GM06990 (cell line): ENCODE measurements at places on chromosomes 5 and 9.

DNA sequence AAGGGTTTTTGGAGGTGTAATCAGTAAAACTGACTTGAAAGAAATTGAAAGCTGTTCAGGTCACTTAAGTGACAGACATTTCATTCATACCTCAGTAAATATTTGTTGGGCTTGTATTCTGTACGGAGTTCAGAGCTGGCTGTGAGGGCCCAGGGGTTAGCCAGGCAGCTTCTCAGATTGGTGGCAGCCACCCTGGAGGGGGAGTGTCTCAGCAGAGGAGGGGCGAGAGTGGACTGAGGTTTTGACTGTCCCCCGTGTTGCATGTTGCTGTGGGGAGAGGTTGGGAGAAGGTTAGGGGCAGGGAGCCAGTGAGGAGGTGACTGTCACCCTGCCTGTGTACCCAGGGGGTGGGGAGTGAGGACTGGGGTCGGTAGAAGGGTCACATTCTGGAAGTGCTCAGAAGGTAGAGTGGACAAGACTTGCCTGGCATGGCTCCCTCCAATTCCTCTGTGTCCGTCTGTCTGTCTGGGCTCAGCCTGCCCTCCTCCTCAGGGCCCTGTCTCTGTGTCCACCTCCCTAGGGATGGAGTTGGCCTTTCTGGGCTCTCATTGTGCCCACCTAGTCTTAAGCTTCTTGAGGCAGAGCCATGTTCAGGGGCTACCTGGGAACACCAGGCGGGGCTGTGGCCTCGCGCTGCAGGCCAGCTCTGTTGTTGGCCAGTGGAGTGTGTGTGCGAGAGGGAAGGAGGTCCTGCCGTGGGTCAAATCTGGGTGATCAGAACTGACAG is 4.4 kb downstream of the PHF2 start:
- no peak for DNase-seq

DNA sequence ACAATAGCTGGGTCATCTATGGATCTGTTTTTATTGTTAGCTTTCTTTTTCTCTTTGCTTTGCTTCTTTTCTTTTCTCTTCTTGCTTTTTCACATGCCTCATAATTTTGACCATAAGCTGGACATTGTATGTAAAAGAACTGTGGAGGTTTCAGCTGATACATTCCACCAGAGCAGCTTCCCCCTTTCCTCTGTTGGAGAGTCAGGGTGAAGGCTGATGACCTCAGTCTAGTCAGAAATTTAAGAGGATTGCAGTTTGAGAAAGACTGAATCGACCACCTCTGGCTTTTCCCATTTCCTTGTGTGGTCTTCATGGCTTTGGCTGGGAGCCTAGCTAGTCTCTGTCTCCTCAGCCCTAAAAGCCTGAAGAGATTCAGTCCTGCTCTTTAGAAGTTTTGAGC is 42.0 kb downstream of the KCNIP1 start:
- no peak for DNase-seq

DNA sequence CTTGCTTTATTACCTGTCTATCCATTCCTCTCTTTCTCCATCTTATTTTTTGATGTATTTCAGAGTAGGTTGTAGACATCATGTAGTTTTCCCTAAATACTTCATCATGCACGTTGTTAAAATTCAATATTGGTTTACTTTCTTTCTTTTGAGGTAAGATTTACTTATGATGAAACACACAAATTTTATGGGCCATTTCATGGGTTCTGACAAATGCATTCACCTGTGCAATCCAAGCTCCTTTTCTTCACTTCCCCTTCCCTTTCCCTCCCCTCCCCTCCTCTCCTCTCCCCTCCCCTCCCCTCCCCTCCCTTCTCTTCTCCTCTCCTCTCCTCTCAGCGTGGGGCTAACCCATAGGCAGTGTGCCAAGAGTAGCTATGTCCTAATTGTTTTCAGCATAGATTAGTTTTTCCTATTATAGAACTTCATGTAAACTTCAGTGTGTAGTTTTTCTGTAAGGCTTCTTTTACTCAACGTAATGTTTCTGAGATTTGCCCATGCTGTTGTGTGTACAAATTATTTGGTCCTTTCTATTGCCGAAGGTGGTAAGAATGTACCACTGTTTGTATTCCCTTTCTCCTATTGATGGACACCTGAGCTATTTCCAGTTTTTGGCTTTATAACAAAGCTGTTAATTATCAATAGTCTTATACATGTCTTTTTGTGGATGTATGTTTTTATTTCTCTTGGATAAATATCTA is 92.9 kb upstream of the CLINT1 start:
- DNase-seq, result no peak

GRCh38 chr5:77628840-77629508 is 9.5 kb downstream of the OTP start:
- no peak for DNase-seq

GRCh38 chr9:7297521-7297920 is 502.1 kb downstream of the DMAC1 start:
- DNase-seq, result no peak

DNA sequence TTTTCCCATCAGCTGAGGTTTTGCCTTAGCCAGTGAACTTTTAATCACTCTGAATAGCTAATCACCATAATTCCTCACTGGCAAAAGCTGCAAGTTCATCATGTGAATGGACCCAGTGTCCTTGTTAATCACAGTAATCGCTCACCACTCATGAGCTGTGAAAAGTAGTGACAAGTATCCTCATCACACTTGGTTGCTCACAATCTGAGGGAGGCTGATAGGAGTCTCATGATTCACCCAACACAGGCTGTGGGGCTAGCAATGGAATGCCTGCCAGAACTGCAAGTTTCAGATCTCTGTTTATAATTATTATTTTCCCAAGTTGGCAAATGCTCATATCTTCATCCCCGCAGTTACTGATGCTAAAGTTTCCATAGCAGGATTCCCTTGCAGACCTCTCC is 467.2 kb downstream of the KIF4B start:
- DNase-seq, result no peak

DNA sequence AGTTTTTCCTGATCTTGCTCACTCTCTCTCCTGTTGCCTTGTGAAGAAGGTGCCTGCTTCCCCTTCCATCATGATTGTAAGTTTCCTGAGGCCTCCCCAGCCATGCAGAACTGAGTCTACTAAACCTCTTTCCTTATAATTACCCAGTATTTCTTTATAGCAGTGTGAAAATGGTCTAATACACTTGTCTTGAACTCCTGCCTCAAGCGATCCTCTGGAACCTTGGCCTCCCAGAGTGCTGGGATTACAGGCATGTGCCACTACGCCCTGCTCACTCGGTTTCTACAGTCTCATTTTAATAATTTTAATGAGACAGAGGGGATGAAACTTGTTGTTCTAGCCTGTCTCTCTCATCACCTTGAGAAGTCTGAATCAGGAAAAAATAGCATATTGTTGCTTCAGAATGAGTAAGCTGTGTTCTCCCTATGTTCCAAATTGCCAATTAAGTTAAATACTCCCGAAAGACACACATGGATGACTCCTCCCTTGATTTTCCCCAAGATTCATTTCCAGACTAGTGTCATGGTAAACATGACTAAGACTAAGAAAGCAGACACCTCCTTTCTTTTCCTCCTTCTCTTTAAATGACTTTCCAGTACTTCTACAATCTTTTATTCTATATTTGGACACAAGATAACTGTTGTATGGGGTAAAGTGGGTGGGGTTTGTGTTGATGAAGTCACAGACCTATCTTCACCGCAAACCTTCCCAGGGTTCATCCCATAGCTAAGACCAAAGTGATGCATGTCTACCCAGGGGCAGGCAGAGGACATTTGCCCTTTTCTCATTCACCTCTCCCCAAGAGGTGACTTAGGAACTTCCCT is 7.8 kb upstream of the DNAJC18 start:
- DNase-seq, result peak; percentile 81

GRCh38 chr5:128673411-128673957 is 135.4 kb upstream of the FBN2 start:
- no peak for DNase-seq

DNA sequence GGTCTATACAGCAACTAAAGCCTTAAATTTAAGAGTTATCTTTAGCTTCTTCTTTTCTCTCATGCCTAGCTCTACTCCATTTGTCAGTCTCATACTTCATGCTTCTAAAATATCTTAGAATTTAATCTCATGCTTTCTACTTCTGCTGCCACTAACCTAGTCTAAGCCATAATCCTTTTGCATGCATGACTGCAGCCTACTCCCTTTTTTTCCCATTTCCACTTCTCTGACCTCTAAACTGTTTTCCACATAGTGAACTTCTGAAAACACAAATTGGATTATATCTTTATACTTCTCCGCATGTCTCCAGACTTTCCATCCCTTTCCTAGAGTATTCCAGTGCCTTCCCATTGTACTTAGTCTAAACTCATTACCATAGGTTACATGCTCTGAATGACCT is 193.0 kb downstream of the XRCC4 start:
- no peak for DNase-seq

DNA sequence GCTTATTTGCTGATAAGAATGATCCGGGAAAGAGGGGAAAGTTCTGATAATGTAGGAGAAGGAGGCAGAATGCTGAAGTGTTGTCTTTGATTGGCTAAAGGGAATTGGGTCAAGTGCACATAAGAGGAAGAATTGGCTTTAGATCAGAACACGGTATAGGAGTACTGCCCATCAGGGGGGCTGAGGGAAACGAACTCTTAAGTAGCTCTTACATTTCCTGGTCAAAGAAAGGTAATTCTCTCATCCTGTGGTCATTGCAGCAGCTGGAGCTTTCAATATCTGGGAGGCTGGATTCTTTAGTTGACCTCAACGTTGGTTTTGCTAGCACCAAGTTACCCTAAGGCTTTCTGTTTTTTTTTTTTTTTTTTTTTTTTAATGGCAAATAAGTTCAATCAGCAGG is 178.7 kb upstream of the NR3C1 start:
- no peak for DNase-seq

DNA sequence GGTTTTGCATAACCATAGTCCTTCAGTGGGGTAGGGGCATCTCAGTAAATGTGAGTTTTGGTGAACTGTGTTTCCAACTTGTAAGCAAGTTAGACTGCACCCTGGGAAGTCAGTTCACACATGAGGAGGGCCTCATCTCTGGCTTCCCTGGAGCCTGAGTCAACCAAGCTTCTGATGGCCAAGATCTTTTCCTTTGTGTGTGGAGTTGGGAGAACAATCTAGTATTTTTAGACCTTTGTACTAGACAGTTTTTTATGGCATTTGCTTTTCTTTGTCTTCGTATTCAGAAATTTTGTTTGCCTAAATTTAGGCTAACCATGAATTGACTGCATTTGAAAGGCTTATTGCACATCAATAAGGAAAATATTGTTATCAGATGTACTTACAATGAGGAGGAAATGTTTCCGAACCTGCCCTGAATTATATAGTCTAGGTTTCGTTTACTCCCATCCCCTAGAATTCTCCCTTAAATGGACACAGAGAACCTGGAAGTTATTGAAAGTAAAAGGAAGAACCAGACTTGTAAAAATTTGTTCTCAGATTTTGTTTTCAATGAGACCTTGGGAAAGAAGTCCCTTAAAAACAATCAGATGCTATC is 204.6 kb downstream of the AOPEP start:
- DNase-seq, result no peak

DNA sequence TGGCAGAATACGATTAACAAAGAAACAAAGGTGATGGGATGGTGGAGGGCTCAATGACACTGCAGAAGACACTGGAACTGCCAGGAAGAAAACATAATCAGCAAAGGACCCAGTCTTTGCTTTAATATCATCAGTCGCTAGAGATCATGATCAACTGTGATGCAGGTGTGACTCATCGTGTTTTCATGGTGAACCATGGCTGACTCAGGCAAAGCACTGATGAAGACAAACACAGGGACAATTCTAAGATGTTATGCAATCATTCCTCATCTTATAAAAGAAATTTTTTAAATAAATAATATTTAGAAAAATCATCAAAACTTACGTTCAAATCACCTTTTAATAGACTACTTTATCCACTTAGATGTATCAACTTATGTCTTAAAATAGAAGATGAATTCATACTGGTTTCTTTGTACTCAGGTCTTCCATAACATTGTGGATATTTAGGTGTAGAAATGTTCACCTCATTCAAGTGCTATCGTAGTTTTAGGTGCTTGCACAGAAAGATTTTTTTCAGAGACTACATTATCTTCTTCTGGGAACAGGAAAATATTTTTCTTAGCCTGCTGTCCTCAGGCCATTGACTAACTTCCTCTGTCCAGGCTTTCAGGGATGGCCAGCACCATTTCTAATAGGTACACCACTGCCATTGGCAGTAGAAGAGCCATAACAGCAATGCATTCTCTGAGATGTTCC is 673.4 kb upstream of the MEF2C start:
- DNase-seq, result no peak

DNA sequence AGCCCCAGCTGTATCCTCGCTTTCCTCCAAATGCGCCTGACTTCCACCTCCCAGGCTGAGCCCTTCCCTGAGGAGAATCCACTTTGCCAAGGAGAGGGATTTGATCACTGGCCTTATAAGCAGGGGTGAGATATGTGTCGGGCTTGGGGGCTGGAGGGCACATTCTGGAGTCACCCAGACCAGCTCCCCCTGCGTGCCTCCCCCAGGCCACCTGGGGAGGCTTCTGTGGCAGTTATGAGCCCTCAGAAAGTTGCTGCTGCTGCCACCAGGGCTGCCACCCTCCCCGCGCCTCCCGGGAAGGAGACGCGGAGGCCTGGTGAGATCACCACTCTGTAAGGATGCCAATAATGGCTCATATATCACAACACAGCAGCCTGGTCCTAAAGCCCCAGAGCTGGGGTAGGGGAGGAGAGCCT is 211.5 kb downstream of the PAPPA start:
- no peak for DNase-seq

GRCh38 chr9:93096811-93097382 is 880 bp downstream of the CARD19 start:
- no peak for DNase-seq

DNA sequence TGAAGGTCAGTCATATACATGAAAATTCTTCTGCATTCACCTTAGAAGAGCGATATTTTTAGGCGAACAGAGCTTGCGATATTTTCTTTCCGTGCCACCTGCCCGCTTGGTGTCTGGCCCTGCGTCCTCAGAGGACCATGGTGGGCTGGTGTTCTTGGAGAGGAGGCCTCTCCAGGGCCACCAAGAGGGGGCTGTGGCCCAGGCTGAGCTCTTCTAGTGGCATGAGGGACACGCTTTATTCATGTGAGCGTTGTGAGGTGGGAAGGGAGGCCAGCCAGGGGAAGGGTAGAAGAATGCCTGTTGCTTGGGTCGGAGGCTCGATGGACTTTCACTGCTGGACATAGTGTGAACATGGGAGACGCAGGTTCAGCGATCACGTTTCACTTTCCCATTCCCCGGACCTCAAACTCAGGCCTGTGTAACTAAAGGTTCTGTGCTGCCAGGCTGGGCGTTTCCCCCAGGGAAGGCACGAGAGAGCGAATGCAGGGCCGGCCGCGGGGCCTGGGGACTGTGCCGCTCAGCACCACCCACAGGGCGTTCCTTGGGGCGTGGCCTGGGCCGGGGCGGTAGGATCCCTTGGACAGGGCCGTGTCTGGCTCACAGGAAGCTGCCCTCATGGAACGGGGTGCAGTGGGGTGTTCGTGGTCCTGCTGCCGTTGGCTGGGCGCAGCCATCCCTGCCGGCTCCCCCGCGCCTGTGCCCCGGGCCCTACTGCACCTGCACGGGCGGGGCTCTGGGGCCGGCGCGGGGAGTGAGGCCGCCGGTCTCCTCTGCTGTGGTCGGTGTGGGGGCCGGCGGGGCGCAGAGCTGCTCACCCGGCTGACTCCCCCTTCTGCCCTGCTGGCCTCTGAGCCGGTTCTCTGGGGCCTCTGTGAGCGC is 40.7 kb upstream of the CLPTM1L start:
- peak; percentile 73 for DNase-seq
